Activated CD8-positive, alpha-beta memory T cell treated with anti-CD3 and anti-CD28 coated beads for 1 hour (primary cell): ENCODE measurements at places on chromosomes 4 and X.

GRCh38 chr4:15004739-15005301 lies 2.5 kb downstream of the CPEB2 start:
- peak; percentile 11 for DNase-seq

DNA sequence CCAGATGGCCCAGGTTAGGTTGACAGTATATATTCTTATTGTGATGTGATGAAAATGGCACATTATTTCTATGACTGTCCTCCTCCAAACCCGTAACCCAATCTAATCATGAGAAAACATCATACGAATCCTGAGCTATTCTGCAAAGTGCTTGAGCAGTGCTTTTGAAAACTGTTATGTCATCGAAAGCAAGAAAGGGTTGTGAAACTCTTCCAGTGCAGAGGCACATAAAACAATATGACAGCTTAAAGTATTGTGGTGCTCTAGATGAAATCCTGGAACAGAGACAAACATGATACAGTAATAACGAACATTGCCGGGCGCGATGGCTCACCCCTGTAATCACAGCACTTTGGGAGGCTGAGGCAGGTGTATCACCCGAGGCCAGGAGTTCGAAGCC lies 1648.0 kb downstream of the STIM2 start:
- DNase-seq = no peak

- DNase-seq = no peak
These were observed 72.3 kb upstream of the ADGRG2 start for GRCh38 chrX:19194285-19195242.

DNA sequence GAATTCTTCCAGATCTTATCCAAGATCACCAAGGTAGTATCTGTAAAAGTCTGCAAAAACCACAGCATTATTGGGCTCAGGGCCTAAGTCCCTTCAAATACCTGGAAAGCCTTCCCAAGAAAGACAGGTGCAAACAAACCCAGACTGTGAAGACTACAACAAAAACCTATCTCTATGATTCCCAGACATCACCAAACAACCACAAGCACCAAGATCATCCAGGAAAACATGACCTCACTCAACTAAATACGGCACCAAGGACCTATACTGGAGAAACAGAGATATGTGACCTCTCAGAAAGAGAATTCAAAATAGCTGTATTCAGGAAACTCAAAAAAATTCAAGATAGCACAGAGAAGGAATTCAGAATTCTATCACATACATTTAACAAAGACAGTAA lies 15.3 kb downstream of the TCEAL1 start:
- no peak for DNase-seq

DNA sequence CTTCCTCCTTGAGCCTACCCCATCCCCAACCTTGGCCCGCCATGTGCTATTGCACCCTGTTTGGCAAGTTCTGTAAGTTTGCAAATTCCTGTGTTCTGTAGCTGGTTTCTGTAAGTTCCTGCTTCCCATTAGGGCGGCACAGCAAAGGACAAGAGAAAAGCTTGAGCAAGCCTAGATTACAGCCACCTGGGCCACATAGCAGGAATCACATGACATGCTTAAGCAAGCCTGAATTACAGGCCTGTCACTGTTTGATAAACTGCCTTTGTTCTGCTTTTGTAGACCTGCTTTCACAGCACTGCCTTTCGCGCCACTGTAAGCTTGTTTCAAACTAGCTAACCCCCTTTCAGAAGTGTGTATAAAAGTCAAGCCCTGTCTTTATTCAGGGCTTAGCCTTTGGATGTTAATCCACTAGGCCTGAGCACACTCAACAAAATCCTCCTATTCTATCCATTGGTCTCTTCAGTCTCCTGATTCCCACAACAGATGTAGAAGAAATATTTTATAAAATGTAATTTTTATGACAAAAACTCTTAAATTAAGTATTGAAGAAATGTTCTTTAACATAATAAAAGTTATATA lies 906.8 kb upstream of the NDST4 start:
- no peak for DNase-seq

GRCh38 chrX:97563531-97564133 lies 679.9 kb downstream of the RPA4 start:
- no peak for DNase-seq

DNA sequence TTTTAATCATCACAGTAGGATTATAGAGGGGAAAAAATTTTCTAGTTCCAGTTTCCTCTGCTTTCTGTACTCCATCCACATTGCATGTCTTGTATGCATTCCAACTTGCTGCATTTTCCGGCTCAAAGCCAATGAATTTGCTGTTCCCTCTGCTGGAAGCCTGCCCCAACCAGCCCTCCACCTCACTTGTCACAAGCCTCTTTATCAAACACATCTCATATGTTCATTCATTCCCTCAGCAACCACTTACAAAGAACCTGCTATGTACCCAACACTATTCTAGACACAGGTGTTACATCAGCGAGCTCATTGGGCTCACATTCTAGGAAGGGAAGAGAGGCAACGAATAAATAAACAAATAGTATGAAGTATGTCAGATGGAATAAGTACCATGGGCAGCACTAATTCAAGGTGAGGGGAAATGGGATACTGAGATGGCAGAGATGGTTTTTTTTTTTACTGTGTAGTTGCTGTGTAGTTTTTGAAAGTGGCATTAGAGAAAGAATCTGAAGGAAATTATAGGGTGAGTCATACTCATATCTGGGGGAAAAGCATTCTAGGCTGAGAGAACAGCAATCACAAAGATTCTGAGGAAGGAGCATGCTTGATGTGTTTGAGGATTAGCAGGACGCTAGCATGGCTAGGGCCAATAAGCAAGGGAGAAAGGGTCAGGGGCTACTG lies 332.5 kb downstream of the PDGFC start:
- no peak for DNase-seq

GRCh38 chr4:2734612-2735011 lies 21.5 kb downstream of the TNIP2 start:
- DNase-seq = no peak

GRCh38 chrX:140425712-140426395 lies 79.0 kb downstream of the SOX3 start:
- no peak for DNase-seq

DNA sequence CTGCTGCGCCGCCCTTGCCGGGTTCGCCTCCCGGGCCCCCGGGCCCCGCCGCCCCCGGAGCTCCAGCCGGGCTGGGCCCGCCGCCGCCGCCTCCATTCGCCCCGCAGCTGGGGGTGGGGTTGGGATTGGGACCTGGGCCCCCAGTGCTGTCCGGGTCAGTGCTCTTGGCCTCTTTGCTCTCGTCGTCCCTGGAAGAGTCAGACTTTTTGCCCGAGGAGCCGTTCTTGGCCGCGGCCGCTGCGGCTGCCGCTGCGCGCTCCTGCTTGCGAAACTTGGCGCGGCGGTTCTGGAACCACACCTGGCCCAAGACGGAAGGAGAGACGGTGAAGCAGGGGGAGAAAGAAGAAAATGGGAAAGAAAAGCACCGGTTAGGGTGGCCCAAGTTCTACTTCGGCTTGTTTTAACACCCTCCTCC lies 2.5 kb downstream of the PHOX2B start:
- DNase-seq = no peak

DNA sequence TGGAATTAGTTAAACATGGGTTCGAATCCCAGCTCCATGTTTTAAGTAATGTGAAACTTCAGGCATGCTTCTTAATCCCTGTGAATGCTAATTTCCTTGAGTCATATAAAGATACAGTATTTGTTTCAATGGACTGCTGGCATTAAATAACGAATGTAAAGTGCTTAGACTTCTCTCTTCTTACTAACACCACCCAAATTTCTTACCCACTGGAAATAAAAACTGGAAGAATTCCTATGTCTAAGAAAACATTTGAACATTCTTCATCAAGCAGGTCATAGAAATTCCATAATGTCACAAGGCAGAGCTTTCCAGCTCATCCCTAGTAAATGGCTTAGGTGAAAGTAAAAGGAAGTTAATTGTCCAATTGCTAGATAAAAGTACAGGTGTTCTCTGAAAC lies 172.5 kb downstream of the ANK2 start:
- no peak for DNase-seq

- no peak for DNase-seq
These were observed 74.6 kb downstream of the MXRA5 start for GRCh38 chrX:3271834-3272186.

GRCh38 chrX:150291014-150291413 lies 72.1 kb upstream of the MAMLD1 start:
- no peak for DNase-seq

GRCh38 chr4:10721616-10722015 lies 37.0 kb upstream of the CLNK start:
- DNase-seq = no peak

GRCh38 chr4:87074121-87074488 lies 139.3 kb downstream of the AFF1 start:
- no peak for DNase-seq

DNA sequence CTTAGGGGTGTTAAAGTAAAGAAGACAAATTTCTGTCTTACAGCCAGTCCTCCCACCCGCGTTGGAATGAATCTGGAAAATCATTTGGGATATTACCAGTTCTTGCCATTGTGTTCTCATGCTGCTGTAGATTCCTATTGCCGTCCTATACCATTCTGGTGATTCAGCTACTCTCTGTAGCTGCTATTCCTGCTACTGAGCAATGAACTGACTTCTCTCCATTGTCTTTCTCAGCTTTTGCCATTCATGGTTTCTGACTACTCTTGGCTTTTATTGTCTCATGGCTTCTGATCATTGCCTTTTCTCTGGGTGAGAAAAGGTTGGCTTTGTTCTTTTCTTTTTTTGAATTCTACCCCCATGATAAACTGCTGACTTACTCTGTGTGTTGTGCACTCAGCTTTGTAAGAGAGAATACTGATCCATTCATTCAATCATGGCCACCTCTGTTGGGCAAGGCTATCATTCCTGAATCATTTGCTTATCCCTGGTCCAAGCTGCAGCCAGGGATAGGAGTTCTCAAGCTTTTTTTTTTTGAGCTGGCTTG lies 27.7 kb upstream of the METAP1 start:
- no peak for DNase-seq

GRCh38 chrX:13473442-13474163 lies 95.8 kb upstream of the EGFL6 start:
- no peak for DNase-seq

DNA sequence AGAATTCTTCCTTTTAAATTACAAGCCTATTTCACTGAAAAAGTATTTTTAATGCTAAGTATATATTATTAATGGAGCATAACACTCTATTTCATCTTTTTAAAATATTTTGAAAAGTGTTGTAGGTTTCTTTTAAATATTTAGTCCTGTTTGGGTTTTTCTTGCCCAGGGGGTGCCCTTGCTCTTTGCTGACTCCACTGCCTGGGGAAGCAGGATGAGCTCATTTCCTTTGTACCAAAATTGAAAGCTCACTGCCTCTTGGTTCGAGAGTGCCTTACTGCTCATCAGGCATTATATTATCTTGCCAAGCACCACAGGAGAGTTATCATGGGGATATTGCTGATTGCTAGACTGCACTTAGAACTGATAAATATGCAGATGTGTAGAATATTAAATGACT lies 819.2 kb downstream of the PCDH18 start:
- DNase-seq = no peak

GRCh38 chr4:145734031-145734430 lies 54.1 kb downstream of the C4orf51 start:
- no peak for DNase-seq

GRCh38 chr4:105088110-105088879 lies 58.4 kb upstream of the TET2 start:
- DNase-seq = no peak

DNA sequence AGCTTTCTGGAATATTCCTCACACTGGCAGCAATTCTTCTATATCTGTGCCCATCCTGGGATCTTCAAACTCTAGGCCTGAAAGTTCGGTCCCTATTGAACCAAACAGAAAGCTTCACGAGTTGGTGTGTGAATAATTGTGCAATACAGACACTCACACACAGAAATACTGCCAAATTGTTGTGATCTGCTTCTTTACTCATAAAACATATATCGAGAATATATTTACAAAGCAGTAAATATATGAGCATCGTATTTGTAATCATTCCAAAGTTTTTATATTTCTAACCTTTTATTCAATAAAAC lies 56.6 kb upstream of the BEX4 start:
- no peak for DNase-seq

DNA sequence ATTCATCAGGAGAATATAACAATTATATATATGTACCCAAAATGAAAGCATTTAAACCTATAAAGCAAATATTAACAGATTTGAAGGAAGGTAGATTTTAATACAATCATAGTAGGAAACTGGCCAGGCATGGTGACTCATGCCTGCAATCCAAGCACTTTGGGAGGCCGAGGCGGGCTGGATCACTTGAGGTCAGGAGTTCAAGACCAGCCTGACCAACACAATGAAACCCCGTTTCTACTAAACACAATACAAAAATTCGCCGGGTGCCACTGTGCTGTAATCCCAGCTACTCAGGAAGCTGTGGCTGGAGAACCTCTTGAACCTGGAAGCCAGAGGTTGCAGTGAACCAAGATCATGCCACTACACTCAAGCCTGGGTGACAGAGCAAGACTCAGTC lies 118.3 kb downstream of the KCNIP4 start:
- no peak for DNase-seq

- DNase-seq = no peak
These were observed 52.4 kb upstream of the TSPAN5 start for GRCh38 chr4:98710831-98711230.

DNA sequence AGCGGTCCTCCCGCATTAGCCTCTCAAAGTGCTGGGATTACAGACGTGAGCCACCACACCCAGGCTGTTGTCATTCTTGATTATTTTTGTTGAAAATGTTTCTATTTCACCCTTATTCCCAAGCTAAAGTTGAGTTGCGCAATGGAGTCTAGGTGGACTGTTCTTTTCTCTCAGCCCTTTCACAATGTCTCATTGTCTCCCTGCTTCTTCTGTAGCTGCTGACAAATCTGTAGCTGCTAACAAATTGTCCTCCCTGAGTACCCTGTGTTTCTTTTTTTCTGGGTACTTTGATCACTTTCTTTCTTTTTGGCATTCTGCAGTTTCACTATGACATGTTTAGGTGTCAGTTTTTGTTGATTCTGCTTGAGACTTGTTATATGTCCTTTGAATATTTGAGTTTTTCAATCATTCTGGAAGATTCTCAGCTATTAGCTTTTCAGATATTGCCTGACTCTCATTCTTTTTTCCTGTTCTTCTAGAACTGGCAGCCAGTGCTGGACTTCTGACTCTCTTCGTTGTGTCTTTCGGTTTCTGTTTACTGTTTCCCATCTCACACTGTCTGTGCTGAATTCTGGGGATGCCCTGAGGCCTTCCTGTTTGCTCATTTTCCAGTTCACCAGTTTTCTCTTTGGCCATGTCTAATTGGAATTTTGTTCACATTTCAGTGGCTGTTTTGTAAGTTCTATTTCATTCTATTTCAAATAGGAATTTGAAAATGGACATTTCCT lies 6.6 kb downstream of the ABCD1 start:
- DNase-seq = no peak

GRCh38 chr4:114306946-114307345 lies 291.7 kb upstream of the UGT8 start:
- DNase-seq = no peak

DNA sequence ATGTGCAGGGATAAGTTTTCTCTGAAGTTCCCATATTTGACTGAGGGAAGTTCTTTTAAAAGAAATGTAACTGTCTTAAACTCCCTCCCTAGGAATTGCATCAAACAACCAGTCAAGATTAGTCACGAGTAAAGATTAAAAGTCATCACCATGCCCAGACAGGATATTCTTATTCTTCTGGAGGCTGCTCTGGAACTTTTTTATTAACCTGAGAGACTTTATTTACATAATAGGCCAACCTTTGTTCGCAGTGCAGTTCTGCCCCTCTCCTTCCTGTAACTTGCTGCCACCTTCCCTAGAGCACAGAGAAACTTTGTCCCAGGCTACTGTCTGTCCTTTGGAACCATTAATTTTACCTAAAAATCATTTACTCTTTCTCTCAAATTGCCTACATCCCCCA lies 9.8 kb upstream of the HERC3 start:
- DNase-seq = no peak
